ENCODE measurements at places on chromosomes 2 and 18.

DNA sequence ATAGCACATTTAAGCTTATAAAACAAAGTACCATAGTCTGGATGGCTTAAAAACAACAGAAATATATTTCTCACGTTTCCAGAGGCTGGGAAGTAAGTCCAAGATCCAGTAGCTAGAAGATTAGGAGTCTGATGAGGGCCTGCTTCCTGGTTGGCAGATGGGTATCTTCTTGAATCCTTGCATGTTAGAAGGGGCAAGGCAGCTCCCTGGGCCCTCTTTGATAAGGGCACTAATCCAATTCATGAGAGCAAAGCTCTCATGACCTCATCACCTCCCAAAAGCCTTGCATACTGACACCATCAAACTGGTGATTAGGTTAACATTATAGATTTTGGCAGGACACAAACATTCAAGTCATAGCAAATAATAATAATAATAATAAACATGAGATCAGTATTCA, 146.4 kb downstream of the CCDC102B start:
- DNase-seq = no peak

DNA sequence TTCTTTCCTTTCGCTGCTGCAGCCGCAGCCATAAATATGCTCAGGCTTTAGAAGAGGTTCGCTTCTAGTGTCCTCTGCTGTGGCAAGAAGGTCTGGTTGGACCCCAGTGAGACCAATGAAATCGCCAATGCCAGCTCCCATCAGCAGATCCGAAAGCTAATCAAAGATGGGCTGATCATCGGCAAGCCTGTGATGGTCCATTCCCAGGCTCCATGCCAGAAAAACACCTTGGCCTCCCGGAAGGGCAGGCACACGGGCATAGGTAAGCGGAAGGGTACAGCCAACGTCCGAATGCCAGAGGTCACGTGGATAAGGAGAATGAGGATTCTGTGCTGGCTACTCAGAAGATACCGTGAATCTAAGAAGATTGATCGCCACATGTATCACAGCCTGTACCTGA, 2.6 kb upstream of the CATIP start:
- DNase-seq = no peak

GRCh38 chr2:210003359-210003758, 921 bp downstream of the RPE start:
- no peak for DNase-seq

- no peak for DNase-seq
Measured at GRCh38 chr2:230318190-230319121, 8.5 kb upstream of the SP140L start.

DNA sequence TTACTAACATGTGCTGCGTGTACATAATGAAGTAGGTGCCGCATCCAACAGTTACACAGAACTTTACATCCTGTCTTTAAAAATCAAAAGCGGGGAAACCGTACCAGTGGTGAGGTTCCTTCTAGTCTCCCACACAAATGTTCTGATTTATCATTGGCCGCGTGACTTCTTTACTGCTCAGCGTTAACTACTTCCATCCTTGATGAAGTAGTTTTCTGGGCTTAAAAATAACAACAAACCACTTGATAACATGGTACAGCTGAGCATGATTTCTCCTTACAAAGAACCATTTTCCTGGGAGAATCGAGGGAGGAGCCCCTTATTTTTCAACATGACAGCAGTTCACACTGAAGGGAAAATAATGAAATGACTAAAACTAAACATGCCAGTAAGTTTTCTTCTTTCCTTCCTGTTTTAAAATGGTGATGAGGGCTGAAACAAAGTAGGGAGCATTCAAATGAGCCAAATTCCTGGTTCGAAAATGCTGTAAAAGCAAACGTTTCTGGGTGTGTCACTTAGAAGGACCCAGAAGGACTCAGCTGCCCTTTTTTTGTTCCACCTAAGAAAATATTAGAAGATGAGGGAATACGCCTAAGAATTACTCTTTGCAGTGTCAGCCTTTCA, 9.9 kb downstream of the EMILIN2 start:
- no peak for DNase-seq

GRCh38 chr18:40250236-40250635, 1704.8 kb upstream of the PIK3C3 start:
- DNase-seq = no peak

DNA sequence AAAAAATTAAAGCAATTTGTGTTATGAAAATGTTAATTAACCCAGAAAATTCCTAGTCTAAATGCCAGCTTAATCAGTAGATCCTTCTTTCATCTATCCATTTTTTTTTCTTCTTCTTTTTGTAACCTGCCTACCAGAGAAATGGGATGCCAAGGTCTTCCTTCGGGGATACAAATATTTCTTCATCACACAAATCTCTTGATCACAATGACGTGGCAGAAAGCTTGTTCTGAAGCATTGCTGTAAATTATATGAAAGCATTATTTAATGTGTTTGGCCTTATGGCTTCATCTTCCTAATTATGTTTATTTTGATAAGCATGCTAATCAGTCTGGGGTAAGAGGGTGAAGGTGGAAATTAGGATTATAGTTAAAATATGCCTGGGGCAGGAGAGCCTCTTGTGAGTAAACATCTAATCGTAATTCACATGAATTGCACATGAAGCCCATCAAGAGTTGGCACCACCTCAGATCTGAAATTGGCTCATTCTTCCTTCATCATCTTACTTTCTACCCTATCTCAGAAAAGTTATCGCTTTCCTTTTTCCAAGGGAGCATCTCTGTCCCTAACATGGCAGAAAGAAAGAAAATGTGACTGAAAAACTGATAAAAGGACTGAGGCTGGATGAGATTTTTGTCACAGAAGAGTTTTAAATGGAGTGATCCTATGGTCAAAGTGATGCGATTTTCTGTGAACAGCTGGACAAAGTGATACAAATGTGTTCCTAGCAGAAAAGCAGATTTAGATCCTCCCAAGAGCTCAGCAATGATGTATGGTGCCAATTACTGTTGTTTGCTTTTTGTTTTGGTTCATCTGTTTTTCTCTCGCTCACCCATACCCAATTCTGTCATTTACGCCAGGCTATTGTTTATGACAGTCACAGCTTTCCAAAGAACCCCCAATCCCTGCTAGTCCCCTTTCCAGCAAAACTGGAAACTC, 76.9 kb upstream of the PMAIP1 start:
- DNase-seq = no peak

GRCh38 chr2:239287461-239287860, 113.4 kb downstream of the HDAC4 start:
- no peak for DNase-seq
